ENCODE measurements at places on chromosomes 3 and 15. TPM values are rescaled to one million over a fixed set of nuclear protein-coding genes. Genes with fewer than 3 reads are reported as not detected.

The IL20RB gene
- 3.2 TPM for total RNA-seq

The CP gene
- total RNA-seq, result not detected

The IGSF10 gene
- 0.32 TPM for total RNA-seq

The PATL2 gene
- total RNA-seq, result 0.50 TPM

The MYO5C gene
- 1.5 TPM for total RNA-seq

The SRGAP3 gene
- 6.5 TPM for total RNA-seq

The SELENOS gene
- 71.5 TPM for total RNA-seq

The ATP13A3 gene
- 114 TPM for total RNA-seq

The XCR1 gene
- total RNA-seq, result not detected

Measured in A375 (cell line).